ENCODE measurements at places on chromosomes 3 and 15.

GRCh38 chr3:32285891-32286290, 47.4 kb downstream of the CMTM8 start:
- no peak for DNase-seq

DNA sequence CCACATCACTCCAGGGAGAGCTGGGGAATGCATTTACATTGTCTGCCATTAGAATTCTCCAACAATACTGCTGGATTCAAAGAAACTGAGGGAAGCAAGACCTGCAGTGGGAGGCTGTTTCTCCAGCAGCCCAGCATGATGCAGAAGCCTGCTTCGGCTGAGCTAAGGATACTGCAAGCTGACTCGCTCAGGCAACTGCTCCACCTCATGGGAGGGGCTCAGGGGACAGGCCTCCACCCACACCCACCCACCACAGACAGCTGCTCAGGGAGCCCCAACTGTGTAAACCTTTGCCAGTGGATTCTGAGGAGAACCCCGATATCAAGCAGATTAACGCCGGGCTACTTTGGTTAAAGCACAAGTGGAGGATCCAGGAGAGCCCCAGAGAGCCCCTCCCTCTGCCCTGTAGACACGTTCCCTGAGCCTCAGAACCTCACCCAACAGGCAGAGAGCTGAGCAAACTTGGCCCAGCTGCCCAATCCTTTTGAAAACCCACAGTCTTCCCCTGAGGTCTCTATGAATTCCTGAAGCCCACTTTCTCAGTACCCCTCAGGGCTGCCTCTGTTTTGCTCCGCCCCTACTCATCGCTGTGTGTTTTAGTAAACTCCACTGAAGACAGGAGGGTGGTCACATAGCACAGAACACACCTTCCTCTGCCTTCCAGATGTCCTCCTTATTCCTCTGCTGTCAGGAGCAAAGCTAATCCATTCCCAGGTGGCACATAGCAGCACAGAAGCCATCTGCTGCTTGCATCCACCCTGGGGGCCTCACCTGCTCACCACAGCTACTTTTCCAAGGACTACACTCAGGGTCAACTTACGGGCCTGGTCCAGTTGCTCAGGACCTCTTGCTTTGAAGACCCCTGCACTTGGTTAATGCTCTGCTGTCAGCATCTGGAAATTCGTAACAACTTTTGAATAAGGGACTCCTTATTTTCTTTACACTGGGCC, 269.0 kb downstream of the ABHD5 start:
- no peak for DNase-seq

GRCh38 chr3:170692720-170693119, 106.8 kb upstream of the SLC7A14 start:
- DNase-seq: no peak

DNA sequence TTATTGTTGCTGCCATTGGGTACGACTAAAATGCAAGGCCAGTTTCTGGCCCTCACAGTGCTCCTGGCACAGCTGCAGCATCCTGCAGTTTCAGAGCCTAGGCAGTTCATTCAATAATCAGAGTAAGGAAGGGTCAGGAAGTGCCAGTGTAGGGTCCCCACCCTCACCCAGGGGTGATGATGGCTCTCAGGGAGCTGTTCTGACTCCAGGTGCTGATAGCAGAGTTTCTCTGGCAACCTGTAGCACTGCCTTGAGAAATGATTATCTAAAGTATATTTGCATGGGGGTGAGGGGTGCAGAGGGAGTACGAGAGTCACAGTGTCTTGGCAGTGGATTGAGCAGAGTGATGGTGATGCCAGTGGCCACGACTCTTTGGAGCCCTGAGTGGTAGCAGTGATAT, 15.5 kb upstream of the IL16 start:
- DNase-seq: no peak

- DNase-seq: no peak
These were observed 156.2 kb downstream of the NLGN1 start for GRCh38 chr3:173553635-173554280.

- no peak for DNase-seq
These were observed 168.4 kb upstream of the CADPS start for GRCh38 chr3:63043631-63044030.

DNA sequence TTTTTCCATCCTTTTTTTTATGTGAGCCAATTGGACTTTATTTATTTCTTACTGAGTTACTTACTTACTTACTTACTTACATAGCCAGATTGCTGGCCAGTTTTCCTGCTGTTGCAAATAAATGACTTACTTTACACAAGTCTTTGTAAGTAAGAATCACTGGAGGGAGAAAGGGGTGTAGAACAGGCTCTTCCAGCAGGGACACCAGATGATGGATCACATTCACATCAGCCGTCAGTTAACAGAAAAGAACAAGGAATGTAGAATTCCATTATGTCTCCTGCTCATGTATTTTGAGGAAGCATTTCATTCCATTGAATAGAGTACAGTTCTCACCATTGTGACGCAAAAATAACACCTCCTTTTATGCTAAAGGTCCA, 188.6 kb downstream of the FNDC3B start:
- DNase-seq: no peak

DNA sequence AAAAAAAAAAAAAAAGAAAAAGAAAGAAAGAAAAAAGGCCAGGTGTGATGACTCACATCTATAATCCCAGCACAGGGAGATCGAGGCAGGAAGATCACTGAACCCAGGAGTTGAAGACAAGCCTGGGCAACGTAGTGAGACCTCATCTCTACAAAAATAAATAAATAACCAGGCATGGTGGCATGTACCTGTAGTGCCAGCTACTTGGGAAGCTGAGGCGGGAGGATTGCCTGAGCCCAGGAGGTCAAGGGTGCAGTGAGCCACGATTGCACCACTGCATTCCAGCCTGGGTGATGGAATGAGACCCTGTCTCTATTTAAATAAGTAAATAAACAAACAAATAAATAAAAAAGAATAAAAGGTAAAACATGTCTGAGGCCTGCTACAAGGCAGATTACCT, 39.3 kb upstream of the LACTB start:
- no peak for DNase-seq

DNA sequence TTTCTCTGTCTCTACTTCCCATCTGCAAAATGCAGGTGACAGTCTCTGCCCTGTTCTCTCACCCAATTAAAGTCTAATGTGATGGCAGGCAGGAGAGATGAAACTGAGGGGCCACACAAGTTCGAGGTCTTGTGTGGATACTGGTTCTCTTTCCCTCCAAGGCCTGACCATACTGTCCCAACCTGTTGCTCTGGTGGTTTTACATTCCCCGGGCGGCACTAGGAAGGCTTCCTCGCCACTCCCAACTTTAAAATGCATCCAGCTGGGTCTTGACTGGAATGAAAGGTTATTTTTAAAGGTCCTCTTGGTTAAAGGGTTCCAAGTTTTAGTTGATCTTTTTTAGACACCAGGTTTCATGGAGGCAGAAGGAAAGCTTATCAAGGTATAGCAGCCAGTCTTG, 37.2 kb downstream of the WHAMM start:
- no peak for DNase-seq

GRCh38 chr3:108947855-108948254, 5.8 kb downstream of the GUCA1C start:
- no peak for DNase-seq

- DNase-seq: no peak
These were observed 323.3 kb upstream of the CTNNB1 start for GRCh38 chr3:40876009-40876408.

DNA sequence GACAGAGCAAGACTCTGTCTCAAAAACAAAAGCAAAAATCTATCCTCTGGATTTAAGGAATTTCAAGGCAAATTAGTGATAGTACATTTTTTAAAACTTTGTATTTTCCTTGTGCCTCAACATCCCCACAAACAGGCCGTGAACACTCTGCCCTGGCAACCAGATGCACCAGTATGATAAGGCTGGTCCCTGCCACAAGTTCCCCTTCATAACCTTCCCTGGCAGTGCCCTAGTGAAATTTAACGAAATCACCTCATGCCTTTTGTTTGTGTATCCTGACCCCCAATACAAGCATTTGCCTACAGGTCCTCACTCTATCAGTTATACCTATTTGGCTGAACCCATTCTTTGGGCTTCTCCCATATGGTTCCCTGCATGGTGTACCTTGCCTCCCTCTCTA, 107.4 kb upstream of the FLNB start:
- no peak for DNase-seq

DNA sequence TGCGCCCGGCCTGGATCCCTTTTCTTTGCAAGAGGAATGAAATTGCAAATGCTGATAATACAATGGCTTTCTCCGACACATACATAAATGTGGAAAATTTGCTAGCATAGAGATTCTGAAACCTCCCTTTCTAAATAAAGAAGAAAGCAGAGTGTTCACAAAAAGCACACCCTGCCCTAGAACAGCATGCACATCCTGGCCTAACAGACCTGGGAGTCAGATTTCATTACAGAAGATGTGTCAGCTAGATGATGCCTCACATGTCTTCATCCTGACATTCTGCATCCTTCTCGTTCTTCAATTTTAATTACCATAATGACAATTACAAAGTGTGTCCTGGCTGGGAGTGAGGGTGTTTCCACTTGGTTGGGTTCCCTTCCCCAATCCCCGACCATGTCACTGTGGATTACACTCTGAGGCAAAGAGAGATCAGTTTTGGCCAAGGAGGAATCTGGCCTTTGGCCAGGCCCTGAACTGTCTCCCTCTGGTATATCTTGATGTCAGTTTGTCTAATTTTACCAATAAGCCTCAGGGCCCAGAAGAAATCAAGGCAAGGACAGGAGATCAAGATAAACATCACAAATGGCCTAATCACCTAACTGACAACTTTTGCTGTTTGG, 104.9 kb upstream of the SPATA12 start:
- no peak for DNase-seq

- no peak for DNase-seq
These were observed 75.2 kb downstream of the ESYT3 start for GRCh38 chr3:138509586-138509985.

DNA sequence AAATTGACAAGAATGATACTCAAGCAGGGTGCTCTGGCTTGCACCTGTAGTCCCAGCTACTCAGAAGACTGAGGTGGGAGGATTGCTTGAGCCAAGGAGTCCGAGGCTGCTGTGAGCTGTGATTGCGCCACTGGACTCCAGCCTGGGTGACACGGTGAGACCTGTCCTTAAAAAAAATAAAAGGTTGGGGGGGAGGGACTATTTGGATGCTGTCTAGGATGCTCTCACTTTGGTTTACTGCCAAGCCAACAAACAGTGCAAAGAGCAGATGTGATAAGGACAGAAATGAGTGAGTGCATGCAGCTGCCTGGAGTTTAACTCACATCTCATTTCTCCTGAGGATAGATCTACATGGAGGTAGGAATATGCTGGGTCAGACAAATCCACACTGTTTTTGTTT, 130.0 kb downstream of the FRMD4B start:
- DNase-seq: no peak

DNA sequence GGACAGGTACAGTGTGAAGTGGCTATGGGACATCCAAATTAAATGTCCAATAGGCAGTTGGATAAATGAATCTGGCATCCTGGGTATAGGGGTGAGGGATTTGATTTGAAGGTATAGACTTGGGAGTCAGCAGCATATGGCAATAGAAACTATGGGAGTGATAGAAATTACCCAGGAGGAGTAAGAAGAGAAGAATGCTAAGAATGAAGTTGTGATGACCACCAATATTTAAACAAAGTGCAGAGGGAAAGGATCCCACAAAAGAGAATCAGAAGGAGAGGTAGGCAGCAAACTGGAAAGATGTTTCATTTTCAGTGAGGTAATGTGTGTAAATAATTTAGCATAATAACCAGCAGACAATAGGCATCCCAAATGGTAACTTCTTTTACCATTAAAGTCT, 13.8 kb upstream of the MSL2 start:
- no peak for DNase-seq

- no peak for DNase-seq
These were observed 21.2 kb upstream of the NMD3 start for GRCh38 chr3:161199926-161200325.

GRCh38 chr3:105195260-105195659, 171.4 kb upstream of the ALCAM start:
- no peak for DNase-seq

DNA sequence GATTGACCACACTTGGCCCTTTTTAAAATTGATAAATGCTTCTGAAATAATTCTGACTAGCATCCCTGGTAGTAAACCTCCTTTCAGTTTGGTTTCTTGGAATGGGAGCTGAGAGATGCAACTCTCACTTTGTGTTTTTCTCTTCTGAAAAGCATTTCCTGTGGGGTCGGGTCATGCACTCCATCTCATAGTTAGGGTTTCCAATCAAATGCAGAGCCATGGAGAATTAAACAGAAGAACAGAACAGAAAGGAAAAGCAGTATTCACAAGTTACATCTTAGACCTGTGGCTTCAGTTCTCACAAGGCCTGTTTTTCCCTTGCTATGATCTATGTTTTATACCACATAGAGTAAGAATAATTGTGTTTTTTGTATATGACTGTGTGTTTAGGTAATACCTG, 39.7 kb downstream of the SENP2 start:
- no peak for DNase-seq

DNA sequence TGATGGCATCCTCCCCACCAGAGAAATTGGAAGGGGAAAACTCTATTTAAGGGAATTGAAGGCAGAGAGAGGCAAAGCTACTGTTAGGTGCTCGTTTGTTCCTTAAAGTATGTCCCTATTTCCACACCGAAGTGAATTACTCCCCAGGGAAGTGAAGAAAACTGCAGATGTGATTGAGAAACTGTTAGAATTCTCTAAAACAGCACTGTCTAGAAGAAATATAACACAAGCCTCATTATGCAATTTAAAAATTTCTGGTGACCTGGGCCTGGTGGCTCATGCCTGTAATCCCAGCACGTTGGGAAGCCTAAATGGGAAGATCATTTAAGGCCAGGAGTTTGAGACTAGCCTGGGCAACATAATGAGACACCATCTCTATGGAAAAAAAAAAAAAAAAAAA, 305.0 kb downstream of the SHQ1 start:
- DNase-seq: no peak

DNA sequence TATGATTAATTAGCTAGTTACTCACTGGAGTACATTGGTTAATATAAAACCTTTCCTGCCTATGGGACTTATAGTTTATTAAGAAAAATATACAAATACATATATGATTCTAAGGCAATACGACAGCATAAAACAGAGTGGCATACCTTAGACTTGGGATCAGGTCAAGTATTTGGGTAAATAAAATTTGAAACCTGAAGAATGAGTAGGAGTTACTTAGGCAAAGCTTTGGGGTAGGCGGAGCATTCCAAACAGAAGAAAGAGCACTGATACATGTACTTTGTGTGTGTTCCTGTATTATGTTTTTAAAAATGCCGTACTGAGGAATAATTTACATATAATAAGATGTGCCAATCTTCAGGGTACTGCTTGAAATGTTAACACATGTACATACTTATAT, 15.1 kb downstream of the ZPLD1 start:
- DNase-seq: no peak

DNA sequence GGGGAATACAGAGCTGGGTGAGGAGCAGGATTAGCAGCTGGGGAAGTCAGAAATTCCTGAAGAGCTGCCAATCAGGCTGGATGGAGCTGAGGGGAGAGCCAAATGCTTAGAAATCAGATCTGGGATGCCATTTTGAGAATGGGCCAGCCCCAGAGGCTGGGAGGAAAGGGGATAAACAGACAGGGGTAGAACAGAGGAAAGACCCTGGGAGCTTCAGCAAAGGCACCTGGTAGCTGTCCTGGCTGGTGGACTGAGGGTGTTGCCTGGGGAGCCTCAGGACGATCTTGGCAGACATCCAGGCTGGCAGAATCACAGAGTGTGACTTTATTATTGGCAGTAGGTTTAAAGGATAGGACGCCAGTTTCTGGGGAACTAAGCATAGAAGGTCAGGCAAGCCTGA, 97.8 kb downstream of the SQOR start:
- no peak for DNase-seq

GRCh38 chr15:63891079-63891767, 57.5 kb upstream of the HERC1 start:
- peak; percentile 61 for DNase-seq

- DNase-seq: no peak
These were observed 61.5 kb downstream of the CAPN7 start for GRCh38 chr3:15267502-15267901.
